ENCODE measurements at places on chromosomes 2 and 18.

DNA sequence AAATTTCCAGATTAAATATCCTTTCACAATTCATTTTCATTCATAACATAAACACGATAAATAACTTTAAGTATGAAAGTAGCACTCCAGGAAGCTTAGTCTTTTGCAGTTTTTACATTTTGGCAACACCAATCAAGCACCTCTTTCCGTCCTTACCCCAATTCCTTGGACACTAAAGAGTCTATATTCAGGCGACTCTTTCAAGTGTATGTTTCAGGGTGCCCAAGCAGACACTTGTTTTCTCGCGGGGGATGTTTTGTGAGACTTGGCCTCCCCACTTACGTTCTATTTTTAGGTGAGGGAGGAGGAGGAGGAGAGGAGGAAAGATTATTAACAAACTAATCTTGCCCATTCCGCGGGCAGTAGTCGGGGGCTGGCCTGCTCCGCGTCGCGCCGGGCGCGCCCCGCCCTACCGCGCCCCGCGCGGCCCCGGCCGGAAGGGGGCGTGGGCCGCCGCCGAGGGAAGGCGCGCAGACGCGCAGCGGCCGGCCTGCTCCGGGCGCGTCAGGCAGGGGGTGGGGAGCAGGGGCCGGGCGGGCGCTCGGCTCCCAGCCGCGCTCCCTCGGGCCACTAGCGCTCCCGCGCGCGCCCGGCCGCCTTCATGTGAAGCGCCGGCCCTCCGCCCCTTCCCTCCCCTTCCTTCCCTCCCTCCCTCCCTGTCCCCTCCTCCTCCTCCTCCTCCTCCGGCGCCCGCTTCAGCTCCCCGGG, at the start of gene ITPRID2:
ITPRID2 (plus strand) TSS at position 473 of the 708 bp plus-strand sequence. CDS start 337 bp downstream, outside the sequence.
- DNase-seq = peak; percentile 54

DNA sequence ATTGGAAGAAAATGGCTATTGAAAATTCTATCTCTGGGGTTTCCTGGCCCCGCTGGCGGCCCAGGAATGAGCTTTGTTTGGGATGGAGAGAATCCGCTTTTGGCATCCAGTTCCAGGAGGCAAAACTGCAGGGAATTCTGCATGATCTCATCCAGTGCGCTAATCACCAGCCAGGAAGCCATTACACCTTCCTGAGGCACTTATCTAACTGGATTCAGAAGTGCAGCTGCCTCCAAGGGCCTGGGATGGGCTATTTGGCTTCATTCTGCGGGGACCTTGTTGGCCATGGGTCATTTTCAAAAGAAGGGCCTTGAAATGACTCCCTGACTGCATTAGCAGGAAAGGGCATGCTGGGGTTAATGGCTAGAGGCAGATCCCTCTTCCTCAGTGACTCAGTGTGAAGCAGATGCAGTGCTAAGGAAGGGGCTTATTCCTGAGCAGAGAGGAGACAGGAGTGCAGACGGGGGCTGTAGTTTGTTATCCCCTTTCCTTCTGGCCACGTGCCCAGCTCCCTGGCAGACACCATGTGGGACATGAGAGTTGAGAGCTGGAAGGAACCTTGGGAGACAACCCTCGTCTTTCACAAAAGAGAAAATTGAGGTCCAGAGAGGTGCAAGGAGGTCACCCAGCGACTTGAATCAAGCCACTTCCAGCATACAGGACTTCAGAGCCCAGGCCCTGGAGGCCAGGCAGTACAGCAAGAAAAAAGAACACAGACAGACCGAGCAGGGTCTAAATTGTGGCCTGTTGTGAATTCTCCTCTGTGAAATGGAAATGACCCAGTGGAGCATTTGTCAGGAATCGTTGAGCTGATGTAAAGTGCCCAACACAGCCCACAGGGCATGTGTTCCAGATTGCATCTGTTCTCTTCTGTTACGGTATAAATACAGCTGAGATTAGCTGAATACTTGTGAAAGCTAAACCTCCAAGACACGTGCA, 161.8 kb downstream of the PRKCE start:
- DNase-seq = no peak

DNA sequence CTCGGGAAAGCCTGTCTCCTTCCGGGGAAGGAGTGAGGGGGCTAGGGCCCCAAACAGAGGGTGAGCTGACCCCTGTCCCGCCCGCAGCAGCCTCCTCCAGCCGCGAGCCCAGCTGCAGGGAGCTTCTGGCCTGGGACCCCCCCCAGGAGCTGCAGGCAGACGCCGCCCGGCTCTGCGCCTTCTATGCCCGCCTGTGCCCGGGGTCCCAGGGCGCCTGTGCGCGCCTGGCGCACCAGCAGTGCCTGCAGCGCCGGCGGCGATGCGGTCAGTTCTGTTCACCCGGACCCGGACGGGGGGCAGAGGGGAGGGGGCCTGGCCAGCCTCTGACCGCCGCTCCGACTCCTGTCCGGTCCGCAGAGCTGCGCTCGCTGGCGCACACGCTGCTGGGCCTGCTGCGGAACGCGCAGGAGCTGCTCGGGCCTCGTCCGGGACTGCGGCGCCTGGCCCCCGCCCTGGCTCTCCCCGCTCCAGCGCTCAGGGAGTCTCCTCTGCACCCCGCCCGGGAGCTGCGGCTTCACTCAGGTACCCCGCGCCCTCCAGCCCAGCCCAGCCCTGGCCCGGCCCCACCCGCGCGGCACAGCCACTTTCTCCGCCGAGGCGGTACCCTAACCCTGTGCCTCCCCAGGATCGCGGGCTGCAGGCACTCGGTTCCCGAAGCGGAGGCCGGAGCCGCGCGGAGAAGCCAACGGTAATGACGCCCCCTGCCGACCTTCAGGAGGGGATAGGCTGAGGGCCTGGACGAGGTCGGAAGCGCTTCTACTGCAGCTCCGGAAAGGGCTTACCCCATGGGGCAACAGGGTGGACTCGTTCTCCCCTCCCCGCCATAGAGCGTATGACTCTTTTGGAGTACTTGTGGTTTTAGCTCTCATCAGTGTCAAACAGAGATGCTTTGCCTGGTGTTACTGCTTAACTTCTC, 2.0 kb upstream of the CHRND start:
- DNase-seq = no peak

- DNase-seq = no peak
Measured at GRCh38 chr18:79336556-79337142, 59.1 kb upstream of the NFATC1 start.

DNA sequence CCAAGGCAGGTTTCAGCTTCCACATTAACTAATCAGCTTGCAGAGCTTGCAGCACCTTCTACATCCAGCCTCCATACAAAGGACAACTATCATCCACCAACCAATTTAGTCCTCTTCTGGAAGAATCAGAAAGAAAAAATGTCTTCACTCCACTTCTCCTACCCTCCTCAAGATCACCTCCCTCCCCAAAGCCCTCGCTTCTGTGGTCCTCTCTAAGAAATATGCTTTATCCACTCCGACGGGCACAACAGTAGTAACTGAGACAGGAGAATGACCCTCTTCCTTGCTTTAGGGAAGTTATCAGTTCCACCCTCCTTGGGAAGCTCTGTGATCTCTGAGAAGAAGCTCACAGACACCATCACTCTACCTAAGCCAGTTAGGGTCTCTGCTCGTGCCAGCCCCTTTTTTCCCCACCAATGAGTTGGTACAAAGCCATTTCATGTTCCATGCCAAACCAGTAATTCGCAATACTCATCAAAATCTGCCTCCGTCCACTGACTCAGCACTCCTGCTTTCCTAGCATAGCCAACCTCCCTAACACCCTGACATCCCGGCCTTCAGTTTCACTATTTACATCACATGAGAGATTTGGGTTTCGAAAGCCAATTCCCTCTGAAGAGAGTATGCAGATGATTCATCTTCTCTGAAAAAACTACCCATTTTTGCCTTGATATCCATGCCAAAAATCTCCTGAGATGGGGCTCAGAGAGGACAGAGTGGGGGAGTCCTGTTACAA, 114.1 kb upstream of the PKDCC start:
- DNase-seq = no peak

GRCh38 chr2:75964646-75965045, 253.9 kb upstream of the GCFC2 start:
- DNase-seq = no peak

- no peak for DNase-seq
Measured at GRCh38 chr2:200127848-200128247, 172.5 kb downstream of the MAIP1 start.

GRCh38 chr2:63035660-63036059, 15.0 kb upstream of the OTX1 start:
- DNase-seq = no peak

DNA sequence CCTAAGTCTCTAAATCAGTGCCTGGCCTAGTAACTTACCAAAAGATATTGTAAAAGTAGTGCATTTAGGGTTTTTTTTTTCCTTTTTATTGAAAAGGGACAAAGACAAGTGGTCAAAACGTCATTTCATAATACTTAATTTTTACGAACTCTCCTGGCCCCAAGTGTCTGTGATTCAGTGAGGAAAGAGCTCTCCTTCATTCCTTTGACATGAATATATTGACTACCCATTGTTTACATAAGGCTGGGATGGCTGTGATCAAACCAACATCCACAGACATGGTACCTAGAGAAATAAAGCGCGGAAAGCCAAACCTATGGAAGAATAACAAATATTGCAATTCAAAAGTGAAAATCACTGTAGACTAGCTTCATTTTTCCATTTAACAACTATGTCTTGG, 198.4 kb downstream of the BABAM2 start:
- DNase-seq = no peak

DNA sequence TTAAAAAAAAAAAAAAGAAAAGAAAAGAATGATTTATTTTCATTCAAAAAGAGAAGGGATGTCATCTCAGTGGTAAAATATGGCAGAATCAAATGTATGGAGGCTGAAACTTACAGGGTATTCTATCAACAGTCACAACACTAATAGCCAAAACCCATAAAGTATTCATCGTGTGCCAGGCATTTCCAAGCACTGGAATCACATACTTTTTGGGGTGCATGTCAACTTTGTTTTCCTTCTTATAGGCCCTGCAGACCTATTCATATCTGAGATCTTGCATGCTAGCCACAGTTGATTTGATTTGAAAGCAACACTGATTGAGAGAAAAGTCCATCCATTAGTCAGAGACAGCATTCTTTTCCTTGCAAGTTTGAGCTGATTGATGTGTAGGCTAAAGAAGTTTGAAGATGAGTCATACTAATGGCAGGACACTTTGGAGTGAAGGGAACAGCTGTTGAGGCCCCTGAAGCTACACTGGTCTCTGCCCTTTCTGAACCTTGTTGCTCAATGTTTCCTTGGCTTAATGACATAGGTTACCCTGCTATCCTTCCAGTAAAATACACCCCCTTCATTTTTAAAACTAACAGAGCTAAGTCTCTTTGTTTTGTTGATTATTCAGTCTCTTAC, 22.0 kb downstream of the KATNAL2 start:
- DNase-seq = no peak

DNA sequence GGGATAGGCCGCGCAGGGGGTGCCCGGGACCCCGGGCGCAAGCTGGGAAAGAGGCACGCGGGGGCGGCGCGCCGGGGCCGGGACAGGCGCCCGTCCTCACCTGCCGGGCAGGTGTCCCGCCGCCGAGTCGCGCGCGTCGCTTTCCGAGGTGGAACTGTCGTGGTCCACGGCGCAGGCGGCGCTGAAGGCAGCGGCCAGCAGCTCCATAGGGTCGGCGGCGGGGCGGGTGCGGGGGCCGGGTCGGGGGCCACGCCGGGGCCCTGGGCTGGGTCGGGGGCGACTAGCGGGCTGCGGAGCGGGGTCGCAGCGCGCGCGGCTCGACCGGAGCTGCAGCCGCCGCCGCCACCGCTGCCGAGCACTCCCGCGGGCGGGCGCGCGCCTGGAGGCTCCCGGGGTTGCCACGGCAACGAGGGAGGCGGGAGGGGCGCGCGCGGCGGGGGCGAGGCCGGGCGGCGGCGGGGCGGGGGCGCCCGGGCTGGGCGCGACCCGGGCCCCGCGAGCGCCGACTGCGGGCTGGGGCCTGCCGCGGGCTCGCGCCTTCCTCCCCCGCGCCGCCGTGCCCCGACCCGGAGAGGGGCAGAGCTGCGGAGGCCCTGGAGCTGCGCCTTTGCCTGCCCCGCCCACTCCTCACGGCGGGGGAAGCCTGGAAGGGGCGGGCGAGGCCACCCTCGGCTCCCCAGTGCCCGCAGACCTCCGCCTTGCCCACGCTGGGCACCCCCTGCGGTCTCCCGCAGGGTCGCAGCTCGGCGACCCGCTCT, 57.9 kb downstream of the SNORC start:
- DNase-seq = no peak

- no peak for DNase-seq
Measured at GRCh38 chr2:16179701-16180416, 239.5 kb downstream of the MYCN start.

DNA sequence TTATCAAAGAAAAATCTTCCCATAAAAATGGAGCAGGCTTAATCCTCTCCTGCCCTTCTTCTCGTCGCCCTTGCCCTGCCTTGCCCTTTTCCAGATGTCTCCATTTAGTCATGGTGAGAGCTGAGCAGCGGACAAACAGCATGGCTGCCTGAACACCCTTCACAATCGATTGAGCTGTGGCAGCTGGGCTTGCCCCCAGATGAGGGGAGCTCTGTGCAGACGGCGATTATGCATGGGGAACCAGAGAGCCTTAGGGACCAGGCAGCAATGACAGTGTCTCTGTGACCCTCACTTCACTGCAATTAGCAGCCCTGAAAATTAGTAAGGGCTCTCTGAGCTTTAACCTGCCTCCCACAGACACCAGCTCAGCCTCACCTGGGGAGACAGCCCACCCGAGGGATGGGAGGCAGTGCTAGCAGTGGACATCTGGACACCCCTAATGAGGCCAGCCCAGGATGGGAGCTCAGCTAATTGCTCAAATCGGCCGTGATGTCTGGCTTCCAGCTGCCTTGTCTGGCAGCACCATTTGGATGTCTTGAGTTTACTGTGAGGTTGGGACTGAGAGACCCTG, 365.7 kb downstream of the TNS1 start:
- no peak for DNase-seq

DNA sequence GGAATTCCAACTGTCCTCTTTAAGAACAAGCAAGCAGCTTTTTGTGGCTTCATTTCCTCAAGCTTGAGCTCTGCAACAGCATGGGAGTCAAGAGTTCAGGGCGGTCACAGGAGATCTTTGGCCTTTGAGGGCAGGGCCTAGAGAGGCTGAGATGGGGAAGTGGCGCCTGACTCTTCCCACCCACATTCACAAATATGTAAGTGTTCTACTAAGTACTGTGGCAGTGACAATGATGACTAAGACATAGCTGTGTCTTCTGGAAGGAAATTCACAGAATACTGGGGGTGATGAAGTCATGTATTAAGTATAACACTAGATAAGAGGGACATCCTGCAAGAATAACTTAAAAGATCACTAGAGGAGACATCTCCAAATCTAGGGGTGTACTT, 15.0 kb downstream of the RND3 start:
- no peak for DNase-seq

- DNase-seq = no peak
Measured at GRCh38 chr2:114688241-114688640, 245.8 kb downstream of the DPP10 start.
